ENCODE measurements at places on chromosomes 7 and 10.

DNA sequence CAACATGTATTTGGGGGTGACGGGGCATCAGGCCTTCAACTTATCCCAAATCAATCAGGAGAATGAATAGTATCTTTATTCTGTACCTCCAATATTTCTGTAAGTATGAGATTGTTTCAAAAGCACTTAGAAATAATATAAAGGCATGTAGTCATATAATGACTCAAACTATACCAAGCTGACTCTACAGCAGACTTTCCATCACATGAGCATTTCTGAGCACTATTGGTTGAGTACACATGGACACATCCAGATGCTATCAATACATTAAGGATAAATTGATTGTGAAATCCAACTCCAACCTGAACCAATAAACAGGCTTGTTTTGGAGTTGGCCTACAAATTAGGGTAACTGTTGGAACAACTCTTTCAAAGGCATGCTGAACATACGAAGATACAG lies 229.4 kb downstream of the SFMBT2 start:
- no peak for DNase-seq

DNA sequence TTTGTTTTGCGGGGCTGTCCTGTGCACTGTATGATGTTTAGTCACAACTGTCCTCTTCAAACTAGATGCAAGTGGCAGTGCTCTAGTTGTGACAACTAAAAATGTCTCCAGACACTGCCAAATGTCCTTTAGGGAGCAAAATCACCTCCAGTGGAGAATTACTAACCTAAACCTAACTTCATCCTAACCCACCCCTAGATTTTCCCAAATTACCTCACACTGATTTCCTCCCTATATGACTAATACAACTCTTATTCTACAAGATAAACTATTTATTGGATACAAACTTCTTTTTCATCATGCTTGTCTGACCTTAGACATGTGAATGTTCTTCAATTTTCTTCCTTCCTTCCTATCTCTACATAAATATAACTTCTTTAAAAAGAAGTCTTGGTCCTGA lies 26.4 kb downstream of the PNPLA8 start:
- DNase-seq: no peak

GRCh38 chr10:62426600-62426999 lies 52.4 kb downstream of the ZNF365 start:
- no peak for DNase-seq

- no peak for DNase-seq
These were observed 397.8 kb downstream of the EXOC4 start for GRCh38 chr7:133650487-133651300.

GRCh38 chr7:6074612-6075380 lies 43.6 kb downstream of the ANKRD61 start:
- no peak for DNase-seq

- DNase-seq: no peak
These were observed 61.6 kb downstream of the KCNMA1 start for GRCh38 chr10:77576007-77576367.

GRCh38 chr10:84298057-84298456 lies 30.3 kb upstream of the CCSER2 start:
- DNase-seq: no peak

GRCh38 chr10:69829775-69830174 lies 28.1 kb downstream of the COL13A1 start:
- DNase-seq: no peak

- DNase-seq: no peak
These were observed 7.9 kb upstream of the ATE1 start for GRCh38 chr10:121935702-121936101.

GRCh38 chr10:408236-408635 lies 273.0 kb downstream of the ZMYND11 start:
- no peak for DNase-seq

DNA sequence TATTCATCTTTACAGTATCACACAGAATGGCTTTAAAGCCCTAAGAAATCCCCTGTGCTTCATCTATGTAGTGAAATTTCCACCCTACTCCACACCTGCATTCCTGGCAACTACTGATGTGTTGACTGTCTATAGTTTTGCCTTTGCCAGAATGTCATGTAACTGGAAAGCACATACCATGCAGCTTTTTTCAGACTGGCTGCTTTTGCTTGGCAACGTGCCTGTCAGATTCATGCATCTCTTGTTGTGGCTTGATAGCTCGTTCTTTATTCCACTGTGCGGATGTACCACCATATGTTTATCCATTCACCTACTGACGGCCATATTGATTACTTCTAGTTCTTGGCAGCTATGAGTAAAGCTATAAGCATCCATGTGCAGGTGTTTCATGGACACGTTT lies 30.6 kb downstream of the RBM17 start:
- DNase-seq: peak; percentile 11

DNA sequence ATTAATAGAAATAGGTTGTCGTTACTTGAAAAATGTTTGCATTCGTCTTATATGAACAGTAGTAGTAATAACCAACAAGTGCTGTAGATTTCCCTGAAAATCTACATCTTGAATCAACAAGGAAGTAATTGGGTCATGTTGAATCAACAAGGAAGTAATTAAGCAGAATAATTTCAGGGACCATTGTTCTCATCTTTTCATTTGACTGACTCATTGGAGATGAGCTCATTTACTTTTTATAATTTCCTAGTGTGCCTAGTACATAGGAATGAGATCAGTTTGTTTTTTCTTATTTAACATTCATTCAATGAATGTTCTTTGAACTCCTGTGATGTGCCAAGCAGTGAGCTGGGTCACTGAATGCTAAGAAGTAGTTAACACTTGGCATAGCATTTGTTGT lies 8.2 kb downstream of the CLDN12 start:
- no peak for DNase-seq

GRCh38 chr7:6256677-6257535 lies 15.5 kb downstream of the CYTH3 start:
- no peak for DNase-seq

- DNase-seq: no peak
These were observed 2.8 kb downstream of the FGF8 start for GRCh38 chr10:101772895-101773761.

GRCh38 chr7:70288781-70289456 lies 690.6 kb downstream of the AUTS2 start:
- DNase-seq: no peak

- DNase-seq: peak; percentile 1
These were observed 1.3 kb downstream of the LDB1 start for GRCh38 chr10:102118867-102119266.

- no peak for DNase-seq
These were observed 25.9 kb upstream of the OCM start for GRCh38 chr7:5854738-5855137.

GRCh38 chr7:36986948-36987724 lies 262.8 kb upstream of the AOAH start:
- peak; percentile 47 for DNase-seq

DNA sequence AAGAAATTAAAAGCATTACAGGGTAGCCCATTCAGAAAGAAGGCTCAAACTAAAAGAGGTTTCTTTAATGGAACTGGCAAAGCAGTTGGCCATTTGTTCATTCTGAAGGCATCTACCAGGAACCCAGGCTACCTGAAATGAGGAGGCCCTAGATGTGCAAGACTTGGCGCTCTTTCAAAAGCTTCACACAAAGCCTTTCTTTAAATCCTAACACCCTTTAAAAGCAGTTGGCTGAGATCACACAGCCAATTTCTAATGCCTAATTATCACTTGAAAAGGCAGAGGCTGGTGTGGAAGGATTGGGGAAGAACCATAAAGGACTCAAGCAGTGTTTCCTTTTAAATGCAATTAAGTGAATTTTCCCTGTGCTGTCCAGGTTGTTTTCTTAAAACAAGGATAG lies 23.2 kb downstream of the PPP1R17 start:
- peak; percentile 5 for DNase-seq

DNA sequence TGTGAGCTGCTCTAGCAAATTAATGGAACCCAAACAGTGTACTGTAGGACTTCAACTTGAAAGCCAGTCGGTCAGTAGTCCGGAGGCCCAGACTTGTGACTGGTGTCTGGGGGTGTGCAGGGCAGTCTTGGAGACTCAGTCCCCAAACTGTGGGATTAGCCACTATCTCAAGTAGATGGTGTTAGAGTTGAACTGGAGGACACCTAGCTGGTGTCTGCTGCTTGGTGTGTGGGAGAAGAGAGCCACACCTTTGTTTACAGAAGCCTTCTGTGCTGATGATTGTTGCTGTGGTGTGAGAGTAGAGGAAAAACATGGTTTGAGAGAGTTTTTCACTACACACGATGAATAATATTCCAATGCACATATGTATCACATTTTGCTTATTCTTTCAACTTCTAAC lies 47.4 kb downstream of the CUL2 start:
- DNase-seq: no peak

DNA sequence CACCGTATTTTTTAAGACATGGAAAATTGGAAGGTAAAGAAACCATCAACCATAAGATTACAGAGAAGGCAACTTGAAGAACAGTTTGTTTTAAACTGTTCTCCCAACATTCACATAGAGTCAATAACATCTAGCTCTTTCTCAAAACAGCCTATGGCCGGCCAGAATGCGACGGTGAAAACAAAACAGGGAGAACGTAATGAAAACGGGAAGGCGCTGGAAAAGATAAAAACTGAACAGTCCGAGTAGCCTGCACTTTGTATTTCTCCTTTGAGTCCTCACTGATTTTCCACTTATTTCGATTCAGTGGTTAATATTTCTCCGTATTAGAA lies 637 bp downstream of the MICU1 start:
- no peak for DNase-seq

GRCh38 chr10:86971232-86971991 lies 3.1 kb downstream of the ADIRF start:
- no peak for DNase-seq

- no peak for DNase-seq
These were observed 106.9 kb upstream of the C7orf33 start for GRCh38 chr7:148483515-148484308.

DNA sequence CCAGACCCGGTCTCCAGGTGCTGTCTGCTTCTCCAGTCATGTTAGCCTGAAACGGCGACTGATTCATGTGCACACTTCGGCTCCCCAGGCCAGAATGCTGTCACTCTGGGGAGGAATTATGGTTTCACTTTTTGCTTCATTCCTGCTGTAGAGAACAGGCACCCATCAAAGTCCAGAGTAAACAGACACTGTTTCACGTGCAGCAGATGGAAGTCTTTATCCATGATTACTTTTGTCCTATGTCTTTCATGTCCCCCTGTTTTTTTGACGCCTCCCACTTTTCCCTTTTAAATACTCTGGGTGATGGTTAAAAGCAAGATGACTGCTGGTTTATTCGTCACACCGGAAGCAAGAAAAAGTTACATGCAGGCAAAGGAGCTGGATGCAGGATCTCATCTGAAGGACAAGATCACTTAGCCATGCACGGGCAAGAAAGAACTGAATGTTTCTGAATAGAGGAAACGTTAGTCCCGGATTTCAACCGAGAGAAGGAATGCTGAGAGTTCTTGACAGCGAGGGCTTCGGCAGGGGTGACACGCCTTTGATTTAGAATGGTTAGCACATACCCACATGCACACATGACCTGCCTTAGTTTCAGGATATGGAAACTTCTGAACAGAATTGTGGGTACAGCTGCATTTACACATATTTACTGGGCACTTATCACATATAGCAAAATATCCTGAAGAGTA lies 250.0 kb upstream of the KLF6 start:
- no peak for DNase-seq

GRCh38 chr7:44671069-44671468 lies 64.6 kb downstream of the OGDH start:
- DNase-seq: no peak

DNA sequence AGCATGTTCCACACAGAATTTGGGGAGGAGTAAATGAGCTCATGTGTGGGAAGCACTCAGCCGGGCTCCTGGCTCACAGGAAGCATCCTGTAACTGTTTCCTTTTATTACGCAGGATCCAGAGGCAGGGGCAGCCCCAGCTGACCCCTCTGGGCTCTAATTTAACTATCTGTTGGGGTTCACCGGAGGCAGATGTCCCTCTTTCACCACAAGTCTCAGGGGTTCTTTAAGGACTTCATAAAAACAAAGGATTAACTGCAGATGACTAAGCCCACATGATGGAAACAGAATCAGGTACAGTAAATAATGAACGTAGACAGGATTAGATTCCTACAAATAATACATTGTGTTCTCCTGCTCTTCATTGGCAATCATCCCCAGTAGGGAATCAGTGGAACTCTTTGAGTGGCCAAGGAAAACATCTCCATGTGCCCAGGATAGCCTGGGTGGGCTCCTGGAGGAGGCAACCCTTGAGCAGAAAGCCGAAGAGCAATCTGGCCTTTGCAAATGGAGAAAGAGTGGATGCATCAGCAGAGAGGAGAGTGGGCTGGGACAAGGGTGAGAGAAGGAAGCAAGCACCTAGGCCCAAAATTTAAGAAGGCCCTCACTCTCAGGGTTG lies 24.6 kb downstream of the TBXAS1 start:
- DNase-seq: no peak

DNA sequence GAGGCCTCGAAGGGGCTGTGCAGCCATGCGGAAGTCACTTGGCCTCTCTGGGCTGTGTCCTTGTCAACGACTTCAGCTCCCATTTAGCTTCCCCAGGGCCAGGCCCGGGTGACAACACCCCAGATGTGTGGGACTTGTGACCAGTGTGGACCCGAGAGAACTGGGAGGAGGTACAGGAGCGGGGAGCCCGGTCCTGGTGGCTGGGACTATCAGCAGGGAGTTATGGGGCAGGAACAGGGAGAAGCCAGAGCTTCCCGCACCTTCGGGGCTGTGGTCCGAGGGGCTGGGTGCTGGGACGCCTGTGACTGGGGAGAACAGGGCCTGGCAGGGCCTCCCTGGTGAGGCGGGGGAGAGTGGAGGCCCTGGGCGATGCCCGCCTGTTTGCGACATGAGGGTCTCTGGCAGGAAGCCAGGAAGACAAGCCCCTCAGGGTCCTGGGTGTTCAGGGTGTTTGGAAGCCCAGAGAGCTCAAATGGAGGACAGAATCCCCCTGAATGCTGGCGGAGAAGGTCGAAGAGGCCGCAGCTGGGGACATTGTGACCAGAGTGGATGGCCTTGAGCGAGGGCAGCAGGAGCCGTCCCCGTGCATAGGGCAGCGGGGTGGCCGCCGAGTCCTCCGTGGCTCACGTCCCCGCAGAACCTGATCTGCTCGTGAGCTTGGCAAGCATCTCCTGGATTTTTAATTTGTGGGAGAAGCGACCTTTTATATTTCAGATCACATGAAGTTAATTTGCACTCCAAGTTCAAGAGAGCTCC lies 30.0 kb upstream of the PSMG3 start:
- no peak for DNase-seq
